ENCODE measurements at places on chromosomes 5 and 9. TPM values are rescaled to one million over a fixed set of nuclear protein-coding genes. Genes with fewer than 3 reads are reported as not detected.

The FBP1 gene
- not detected for total RNA-seq

The IFNE gene
- total RNA-seq = not detected

The INSL6 gene
- not detected for total RNA-seq

The C5orf52 gene
- total RNA-seq = not detected

The SLC6A18 gene
- not detected for total RNA-seq

The COL5A1 gene
- 74.3 TPM for total RNA-seq

The SLC34A1 gene
- total RNA-seq = not detected

The KIF12 gene
- total RNA-seq = not detected

The MARCOL gene
- total RNA-seq = not detected

The SYNPO gene
- 1.3 TPM for total RNA-seq

The SARDH gene
- total RNA-seq = 6.2 TPM

The FKTN gene
- 16.4 TPM for total RNA-seq

The MYOT gene
- total RNA-seq = not detected

The CD72 gene
- 0.50 TPM for total RNA-seq

The FGF18 gene
- not detected for total RNA-seq

The PROP1 gene
- not detected for total RNA-seq

The SNCAIP gene
- total RNA-seq = 3.3 TPM

The C5orf58 gene
- total RNA-seq = not detected

The C5orf63 gene
- total RNA-seq = 2.2 TPM

The ALDOB gene
- total RNA-seq = not detected

The GABRA1 gene
- total RNA-seq = not detected

The SCGB3A1 gene
- total RNA-seq = not detected

The CEL gene
- total RNA-seq = 0.17 TPM

The PCDHGA2 gene
- 0.50 TPM for total RNA-seq

The LCN15 gene
- total RNA-seq = not detected

The CTXN3 gene
- not detected for total RNA-seq

The PCDHGA5 gene
- 0.15 TPM for total RNA-seq

The GARIN3 gene
- not detected for total RNA-seq

The CAPSL gene
- 1.3 TPM for total RNA-seq

The PCDHA1 gene
- total RNA-seq = not detected

The FAM163B gene
- not detected for total RNA-seq

The STK32A gene
- under 0.01 TPM for total RNA-seq

The TMEM252 gene
- not detected for total RNA-seq

The SLC22A4 gene
- total RNA-seq = 1.7 TPM

The BHMT gene
- total RNA-seq = not detected

The AGXT2 gene
- total RNA-seq = not detected

The NOXA1 gene
- 0.17 TPM for total RNA-seq

The IL31RA gene
- total RNA-seq = 3.2 TPM

The CLIC3 gene
- 4.0 TPM for total RNA-seq

The PKN3 gene
- 10.4 TPM for total RNA-seq

The LECT2 gene
- not detected for total RNA-seq

The IRX2 gene
- 2.2 TPM for total RNA-seq

The CYSRT1 gene
- total RNA-seq = 0.74 TPM

The TICAM2 gene
- 4.5 TPM for total RNA-seq

The PCDHGA4 gene
- 1.0 TPM for total RNA-seq

The SERF1A gene
- 1.5 TPM for total RNA-seq

The CATSPER3 gene
- 0.30 TPM for total RNA-seq

The C1QTNF3 gene
- 0.34 TPM for total RNA-seq

The MRPL36 gene
- 69.6 TPM for total RNA-seq

The MYO10 gene
- 15.6 TPM for total RNA-seq

The MLANA gene
- total RNA-seq = not detected

The TSSK1B gene
- total RNA-seq = not detected

The DNAH5 gene
- total RNA-seq = 0.67 TPM

The HARS2 gene
- 21.3 TPM for total RNA-seq

The BTNL3 gene
- total RNA-seq = not detected

The PLEKHG4B gene
- total RNA-seq = 2.2 TPM

The SMARCA2 gene
- 29.9 TPM for total RNA-seq

The SLC28A3 gene
- total RNA-seq = 0.17 TPM

The QRFP gene
- not detected for total RNA-seq

Measured in bronchus fibroblast of lung (primary cell).